ENCODE measurements at places on chromosomes 11 and 22.

GRCh38 chr11:94925422-94926270, 47.7 kb downstream of the CWC15 start:
- DNase-seq, result no peak

- DNase-seq, result no peak
Observed at GRCh38 chr11:86243396-86243795, 1.2 kb upstream of the EED start.

DNA sequence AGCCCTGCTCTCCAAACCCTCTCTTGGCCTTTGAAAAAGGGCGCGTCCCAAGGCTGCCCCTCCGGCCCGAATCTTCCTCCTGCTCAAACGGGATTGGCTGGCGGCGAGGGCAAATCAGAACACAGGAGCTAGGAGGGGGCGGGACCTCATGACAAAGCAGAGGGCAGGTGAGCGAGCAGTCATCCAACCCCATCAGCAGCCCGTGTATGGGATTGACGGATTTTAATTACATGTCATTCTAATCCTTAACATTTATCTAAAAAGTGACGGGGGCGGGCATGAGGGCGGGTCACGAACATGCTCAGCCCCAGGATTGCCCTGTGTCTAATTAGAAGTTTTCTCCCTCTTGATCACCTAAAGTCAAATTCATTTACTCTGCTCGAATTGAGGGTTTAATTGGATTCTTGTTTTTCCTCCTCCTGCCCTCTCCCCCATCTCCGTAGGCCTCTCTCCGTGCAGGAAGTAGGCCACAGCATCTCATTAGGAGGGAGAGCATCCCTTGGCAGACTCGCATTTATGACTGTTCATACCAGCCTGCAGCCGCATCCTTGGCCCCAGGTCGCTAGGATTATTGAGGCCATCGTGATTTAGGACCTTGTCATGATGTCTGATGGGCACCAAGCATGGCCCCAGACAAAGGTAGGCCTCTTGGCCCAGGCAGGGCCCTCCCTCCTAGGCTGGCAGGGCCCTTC, 147.1 kb downstream of the CHST1 start:
- no peak for DNase-seq

DNA sequence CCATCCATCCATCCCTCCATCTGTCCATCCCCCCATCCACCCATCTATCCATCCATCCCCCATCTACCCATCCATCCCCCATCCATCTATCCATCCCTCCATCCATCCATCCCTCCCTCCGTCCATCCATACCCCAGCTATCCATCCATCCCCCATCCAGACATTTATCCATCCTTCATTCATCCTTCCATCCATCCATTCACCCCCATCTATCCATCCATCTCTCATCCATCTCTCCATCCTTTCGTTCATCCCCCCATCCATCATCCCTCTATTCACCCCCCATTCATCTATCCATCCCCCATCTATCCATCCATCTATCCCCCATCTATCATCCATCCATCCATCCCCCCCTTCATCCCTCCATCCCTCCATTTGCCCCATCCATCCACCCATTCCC, 97.5 kb downstream of the MPPED1 start:
- no peak for DNase-seq

DNA sequence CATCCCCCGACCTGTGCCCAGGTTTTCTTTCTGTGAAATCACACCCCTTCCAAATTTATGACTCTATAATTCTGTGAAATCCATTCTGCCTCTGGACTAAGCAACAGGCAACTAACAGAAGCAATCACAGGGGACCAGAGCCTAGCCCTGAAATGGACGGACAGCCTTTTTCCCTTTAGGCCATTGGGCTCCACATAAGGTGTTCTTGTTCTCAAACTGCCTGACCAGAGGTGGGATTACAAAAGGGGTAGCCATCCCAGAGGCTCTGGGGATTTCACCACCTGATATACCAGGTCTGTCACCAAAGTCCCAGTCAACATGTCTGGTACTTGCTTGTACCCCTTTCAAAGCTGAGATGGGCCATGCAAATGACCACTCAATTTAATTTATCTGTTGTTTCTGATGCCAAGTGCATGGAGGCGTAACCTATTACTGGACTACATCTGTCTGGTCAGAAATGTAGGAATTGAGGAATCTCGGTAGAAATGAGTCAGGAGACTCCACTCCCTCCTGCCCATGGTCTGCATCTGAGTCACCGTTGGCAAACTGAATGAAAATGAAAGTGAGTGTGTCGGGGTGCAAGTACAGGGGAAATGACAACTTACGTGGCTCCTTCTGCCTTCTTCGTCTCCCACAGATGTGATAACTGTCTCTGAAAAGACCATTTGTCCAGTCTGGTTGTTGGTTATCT, 10.2 kb downstream of the DKK3 start:
- DNase-seq, result no peak

DNA sequence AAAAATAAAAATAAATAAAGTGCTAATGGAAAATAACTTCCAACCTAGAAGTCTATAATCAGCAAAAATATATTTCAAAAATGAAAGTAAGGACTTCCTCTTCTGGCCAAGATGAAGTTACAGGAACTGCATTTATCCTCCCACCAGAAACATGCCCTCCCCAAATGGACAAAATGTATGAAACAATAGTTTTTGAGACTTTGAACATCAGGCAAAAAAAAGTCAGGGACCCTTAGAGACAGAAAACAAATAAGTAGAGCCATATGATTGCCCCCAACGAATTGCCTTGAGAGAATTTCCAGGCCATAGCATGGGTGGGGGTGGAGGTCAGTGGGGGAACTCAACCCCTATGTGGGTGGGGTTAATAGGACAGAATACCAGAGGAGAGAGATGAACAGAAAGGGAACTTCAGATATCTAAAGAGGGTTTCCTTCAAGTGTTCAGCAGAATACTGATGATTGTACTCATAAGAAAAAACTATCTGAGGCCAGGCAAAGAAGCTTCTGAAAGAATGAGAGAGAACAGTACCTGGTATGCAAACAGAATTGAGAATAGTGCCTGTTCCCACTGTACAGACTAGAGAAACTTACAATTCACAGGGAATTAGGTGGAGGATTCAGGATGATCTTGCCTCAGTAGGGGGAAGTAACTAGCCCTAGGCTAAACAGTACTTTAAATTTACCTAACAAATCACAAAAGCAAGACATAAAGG, 26.6 kb upstream of the IL10RA start:
- no peak for DNase-seq

DNA sequence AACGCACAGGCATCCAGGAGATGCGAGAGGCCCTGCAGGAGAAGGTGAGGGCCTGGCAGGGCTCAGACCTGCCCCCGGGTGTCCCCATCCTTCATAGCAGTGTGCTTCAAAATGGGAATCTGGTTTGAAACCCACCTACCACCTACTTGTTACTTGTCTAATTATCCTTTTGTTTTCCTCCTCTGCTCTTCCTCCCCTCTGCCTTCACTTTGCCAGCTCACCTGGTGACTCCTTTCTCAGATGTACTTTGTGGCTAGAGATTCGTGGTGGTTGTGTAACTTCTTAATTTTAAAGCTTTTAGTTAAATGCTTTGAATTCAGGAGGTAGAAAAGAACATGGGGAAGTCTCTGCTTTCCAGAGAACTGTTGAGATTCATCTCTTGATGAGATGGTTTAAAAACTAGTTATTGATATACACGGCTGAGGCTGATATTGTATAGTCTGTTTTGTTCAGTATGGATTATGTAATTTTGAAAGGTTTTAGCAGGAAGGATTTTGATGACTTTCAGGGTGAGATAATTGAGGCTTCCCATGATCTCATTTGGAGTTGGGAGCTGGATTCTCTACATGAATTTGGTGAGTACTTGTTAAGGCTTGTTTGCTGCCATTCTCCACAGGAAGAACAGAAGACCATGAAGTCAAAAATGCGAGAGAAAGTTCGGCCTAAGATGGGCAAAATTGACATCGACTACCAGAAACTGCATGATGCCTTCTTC, 8.0 kb downstream of the SF3B2 start:
- DNase-seq, result no peak

DNA sequence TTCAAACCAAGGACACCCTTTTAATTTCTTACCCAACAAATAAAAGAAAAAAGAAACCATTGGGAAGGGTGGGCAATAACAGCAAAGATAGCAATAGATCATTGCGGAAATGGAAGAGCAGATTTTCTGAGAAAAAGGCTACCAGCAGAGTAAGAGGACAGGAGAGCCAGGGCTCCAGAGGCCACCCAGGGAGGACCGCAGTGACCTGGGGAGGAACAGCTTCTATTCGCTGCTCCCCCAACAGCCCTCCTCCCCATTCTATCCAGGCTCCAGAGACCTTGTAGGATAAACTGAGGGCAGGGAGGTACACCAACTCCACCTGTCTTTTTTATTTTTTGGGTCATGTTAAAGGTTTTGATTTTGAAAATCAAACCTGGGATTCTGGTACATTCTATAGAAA, 59.8 kb downstream of the SYN3 start:
- no peak for DNase-seq

DNA sequence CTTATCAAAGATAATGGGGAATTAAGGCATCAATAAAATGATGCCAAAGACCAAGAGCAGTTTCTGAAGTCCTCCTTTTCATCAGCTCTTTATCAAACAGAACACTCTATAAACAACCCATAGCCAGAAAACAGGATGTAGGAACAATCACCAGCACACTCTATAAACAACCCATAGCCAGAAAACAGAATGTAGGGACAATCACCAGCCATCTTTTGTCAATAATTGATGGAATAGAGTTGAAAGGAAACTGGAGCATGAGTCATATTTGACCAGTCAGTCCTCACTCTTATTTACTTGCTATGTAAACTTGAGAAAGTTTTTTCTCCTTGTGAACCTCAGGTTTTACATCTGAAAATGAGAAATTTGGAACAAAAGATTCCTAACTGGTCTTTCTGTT, 10.0 kb downstream of the MS4A2 start:
- peak; percentile 20 for DNase-seq

DNA sequence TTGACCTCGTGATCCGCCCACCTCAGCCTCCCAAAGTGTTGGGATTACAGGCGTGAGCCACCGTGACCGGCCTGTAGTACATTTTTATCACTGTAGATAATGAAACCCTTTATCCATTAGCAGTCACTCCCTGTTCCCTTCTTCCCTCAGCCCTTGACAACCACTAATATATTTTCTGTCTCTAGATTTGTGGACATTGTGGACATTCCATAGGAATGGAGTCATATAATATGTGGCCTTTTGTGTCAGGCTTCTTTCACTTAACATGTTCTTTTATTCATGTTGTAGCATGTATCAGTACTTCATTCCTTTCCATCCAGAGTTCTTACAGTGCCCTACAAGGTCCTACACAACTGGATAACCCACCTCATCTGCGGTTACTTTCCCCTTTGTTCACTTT, 30.5 kb downstream of the RRM1 start:
- DNase-seq, result no peak

GRCh38 chr11:126163074-126163700, 48.3 kb downstream of the RPUSD4 start:
- no peak for DNase-seq

Data from T47D (cell line).